HEK293T (cell line): ENCODE measurements at places on chromosomes 3 and 15.

GRCh38 chr3:182711853-182712252, 81.5 kb upstream of the ATP11B start:
- no peak for DNase-seq

DNA sequence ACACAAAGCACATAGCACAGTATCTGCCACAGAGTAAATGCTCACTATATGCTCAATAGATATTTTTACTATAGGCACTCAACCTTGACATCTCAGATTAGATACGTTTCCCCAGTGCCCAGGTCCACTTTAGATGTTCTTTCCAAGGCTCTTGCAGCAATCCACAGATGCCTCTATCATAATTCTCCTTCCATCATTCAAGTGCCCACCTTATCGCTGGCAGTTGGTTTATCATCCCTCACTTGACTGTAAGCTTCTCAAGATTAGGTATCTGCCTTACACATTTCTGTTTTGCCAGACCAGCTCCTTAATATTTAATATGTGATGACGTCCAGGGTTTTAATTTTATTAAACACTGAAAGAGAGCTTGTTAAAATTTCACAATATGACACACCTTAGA, 8.6 kb downstream of the NCEH1 start:
- no peak for DNase-seq

DNA sequence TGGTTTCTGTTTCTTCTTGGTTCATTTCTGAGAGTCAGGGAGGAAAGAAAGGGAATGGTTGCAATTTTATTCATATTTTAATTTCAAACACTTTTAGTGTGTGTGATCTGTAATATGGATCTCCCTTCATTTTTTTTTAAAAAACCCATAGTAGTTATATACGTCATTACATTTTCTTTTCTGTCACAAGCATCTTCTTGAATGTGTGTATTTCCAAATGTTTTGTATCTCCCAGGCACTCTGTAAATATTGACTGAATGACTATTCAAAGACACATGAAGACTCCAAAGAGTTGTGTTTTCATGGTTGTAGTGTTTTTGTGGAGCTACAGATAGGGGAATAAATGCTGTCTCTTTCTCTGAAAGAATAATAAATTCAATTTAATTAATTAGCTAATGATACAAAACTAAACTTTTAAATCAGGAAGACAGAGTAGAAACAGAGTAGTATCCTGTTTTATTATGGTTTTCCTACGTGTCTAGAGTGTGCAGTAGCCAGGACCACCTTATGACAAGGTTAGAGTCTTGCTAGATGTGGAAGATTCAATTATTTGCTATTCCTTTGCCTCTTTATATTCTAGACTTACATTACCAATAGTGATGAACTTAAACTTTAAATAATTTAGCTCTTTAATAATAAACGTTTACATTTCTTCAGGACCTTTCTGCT, 35.5 kb downstream of the NECTIN3 start:
- DNase-seq: no peak

DNA sequence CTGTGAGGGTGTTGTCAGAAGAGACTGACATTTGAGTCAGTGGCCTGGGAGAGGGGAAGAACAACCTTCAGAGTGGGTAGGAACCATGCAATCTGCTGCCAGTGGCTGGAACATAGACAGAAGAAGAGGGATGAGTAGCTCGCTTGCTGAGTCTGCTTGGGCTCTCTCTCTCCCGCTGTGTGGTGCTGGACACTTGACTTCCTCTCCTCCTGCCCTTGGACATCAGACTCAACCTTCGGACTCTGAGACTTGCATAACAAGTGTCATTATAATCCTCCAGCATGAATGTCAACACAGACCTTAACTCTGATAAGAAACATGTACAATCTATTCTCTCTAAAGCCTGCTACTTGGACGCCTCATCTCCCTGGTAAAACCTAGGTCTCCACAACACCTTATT, 5.9 kb upstream of the NMD3 start:
- no peak for DNase-seq

DNA sequence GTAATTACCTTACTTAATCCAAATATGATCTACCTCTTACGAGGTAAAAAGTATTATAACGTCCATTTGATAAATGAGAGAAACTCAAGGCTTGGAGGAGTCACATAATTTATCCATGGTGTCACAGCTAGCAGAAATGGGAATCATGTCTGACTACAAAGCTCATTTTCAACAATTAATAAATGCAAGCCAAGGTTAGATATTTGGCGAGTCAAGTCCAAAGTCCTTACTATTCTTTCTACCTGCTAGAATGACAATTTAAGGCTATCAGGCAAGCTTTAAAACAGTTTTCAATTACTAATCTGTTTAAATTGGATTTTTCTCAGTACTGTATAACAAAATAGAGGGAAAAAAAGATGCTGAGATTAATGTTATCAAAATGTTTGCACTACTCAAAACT, 68.6 kb downstream of the DLG1 start:
- DNase-seq: no peak

GRCh38 chr15:65055201-65055870, 10.1 kb downstream of the SLC51B start:
- no peak for DNase-seq

- no peak for DNase-seq
Measured at GRCh38 chr3:72204452-72204851, 419.5 kb upstream of the PROK2 start.

- DNase-seq: peak; percentile 65
Measured at GRCh38 chr3:61560517-61561373, 626 bp upstream of the PTPRG start.
